ENCODE measurements at places on chromosomes 4 and X.

DNA sequence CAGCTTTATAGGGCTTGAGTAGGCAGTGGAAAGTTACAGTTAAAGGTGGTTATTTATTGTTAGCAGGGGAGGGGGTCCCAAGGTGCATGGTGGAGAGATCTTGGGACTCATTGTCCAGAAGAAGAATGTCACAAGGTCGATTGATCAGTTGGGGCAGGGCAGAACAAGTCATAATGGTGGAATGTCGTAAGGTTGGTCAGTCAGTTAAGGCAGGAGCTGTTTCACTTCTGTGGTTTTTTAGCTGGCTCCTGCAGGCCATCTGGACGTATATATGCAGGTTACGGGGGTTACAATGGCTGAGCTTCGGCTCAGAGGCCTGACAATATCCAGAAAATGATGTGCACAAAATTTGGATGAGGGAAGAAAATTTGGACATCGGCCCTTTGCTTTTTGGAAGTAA lies 7.1 kb downstream of the OFD1 start:
- DNase-seq, result no peak

- DNase-seq, result no peak
Observed at GRCh38 chrX:40103565-40104323, 6.0 kb upstream of the BCOR start.

GRCh38 chr4:34422472-34423175 lies 1821.7 kb downstream of the ARAP2 start:
- no peak for DNase-seq

DNA sequence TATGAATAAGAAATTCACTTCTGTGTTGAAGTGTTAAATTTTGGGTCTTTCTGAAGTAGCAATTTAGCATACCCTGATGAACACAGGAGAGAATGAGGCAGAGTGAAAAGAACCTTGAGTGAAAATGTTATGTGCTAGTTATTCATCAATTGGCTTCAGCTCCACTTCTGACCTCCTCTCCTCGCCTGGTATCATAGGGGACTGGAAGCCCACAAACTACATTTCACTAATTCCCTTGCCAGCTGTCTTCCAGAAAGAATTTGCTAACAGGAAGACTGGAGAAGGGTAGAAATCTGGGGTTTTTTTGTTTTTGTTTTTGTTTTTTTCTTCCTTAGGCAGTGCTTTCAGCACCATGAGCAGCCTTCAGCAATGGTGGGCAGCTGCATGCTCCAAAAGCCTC lies 5.5 kb upstream of the DAPP1 start:
- no peak for DNase-seq

GRCh38 chr4:39037491-39037825 lies 5.2 kb upstream of the TMEM156 start:
- no peak for DNase-seq

GRCh38 chr4:40840985-40841571 lies 91.3 kb downstream of the NSUN7 start:
- peak; percentile 89 for DNase-seq

DNA sequence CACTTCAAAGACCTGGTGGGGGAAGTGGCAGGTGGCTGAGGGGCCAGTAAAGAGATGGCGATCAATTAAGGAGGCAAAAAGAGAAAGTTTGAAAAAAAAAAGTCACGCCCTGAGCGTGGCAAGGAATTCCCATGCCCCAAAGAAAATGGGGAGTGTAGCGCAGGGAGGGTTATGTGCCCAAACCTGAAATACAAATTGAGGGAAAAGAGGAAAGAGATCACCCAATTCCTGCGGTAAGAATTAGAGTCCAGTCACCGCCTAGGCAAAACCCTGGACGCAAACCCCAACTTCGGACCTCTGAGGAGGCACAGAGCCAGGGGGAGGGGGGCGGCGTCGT lies 595 bp downstream of the ENOX2 start:
- no peak for DNase-seq

DNA sequence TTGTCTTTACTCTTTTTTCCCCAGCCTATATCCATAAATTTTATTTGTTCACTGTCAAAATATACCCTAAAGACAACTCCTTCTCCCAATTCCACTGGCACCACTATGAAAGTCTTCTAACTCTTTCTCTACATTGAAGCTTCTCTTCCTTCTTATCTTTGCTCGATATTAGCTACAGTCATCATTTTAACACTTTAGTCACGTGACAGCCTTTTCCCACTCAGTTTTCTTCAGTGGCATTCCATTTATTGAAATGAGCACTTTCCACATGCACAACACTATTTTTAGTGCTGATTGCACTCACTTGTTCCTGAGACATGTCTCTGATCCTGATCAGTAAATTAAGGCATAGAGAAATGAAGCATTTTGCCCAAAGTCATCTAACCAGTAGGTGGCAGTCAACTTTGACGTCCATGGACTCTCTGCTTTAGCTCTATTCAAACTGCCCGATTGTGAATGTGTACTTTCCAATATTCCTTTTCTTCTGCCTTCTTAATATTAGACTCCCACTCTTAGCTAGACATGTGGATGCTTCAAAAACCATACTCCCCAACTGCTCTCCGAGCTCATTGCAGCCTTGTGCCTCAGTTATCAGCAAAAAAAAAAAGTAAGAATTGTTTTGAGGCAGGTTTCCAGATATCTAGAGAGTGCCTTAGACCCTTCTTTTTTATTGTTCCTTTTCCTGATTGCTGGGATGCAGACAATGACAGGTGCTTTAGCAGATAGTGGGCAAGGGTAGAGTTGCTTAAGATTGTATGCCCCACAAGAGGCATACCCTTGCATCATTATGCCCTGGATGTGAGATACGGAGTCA lies 394.4 kb upstream of the ADGRL3 start:
- peak; percentile 63 for DNase-seq

DNA sequence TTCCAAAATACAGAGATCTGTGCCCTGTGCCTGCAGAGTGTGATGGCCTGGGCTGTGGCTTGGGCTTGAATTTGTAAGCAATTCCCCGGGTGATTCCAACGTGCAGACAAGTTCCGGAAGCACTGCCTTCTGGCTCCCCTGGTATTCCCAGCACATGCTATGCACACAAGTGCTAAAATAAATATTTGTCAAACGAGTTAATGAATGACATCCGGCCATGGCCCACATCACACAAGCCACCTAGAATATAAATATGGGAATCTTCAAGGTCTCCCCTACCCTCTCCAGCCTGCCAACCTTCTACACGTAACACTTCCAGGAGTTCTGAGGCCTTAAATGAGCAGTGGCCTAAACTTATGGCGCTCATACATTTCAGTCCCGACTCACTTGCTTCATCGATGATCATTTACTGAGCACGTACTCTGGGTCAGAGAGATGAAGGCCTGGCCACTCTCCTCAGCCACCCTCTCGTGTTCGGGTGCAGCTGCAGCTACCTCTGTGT lies 21.3 kb downstream of the DCTD start:
- no peak for DNase-seq

GRCh38 chr4:2338754-2339457 lies 77.0 kb upstream of the MXD4 start:
- no peak for DNase-seq

DNA sequence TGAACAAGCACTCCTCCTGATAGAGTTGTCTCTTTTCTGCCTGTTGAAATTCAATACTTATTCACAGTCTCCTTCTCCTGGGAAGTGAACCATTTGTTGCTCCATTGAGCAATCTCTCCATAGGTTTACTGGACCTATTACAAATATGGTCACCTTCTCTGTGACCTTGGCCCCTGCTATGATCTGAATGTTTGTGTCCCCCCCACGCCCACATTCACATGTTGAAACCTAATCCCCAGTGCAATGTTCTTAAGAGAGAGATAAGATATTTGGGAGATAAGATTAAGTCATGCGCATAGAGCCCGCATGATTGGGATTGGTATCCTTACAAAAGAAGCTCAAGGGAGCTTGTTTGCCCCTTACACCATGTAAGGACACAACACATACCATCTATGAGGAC lies 54.1 kb upstream of the GABRE start:
- no peak for DNase-seq

- DNase-seq, result no peak
Observed at GRCh38 chrX:133916984-133917722, 68.2 kb downstream of the GPC3 start.

DNA sequence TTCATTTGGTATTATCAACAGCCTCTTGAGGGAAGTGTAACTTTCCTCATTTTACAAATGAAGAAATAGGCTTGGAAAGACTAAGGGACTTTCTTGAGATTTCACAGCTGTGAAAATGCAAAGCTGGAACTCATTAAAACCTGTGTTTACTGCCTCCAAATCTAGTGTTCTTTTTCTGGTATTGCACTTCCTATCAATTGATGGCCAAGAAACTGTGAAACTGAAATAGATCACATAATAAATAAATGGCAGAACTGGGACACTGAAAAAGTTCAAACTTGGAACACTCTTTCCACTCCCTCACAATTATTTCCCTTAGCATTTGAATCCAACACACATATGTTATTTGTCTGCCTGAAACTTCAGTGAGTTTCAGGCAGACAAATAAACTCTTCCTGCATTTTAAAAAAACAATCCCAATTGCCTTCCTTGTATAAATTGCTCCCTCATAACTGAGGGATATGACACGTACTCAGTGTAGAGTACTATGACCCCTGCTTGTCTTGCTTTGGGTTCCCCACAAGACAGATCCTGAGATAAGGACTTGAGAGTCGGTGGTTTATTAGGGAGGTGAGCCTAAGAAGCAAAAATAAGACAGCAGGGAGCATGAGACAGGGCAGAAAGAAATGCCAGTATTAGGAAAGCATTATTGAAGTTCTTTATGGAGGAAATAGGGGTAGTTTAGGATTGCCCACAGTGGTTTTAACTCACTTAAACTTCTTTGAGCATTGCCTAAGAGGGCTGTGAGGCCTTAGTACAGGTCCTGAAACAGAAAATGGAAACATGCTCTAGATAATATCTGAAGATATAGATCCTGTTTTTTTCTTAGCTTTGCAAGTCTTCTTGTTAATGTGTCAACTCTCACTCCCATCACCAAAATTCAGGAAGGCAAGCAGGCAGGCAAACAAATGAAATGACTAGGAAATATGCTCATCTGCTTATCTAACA lies 33.9 kb downstream of the RTL3 start:
- DNase-seq, result no peak

DNA sequence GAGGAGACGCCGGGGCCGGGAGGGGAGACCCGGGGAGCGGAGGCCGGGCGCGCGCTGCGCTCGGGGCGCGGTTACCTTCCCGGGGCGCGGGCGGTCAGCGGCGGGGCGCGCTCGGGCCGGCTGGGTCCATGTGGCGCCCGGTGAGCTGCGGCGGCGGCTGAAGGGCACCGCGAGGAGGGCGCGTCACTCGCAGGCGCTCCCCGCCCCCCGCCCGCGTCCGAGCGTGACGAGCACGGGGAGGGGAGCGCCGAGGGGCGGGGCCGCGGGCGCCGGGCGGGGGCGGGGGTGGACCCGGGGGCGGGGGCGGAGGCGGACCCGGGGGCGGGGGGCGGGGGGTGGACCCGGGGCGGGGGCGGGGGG lies at the start of gene CPLX1:
CPLX1 (minus strand) TSS at position 159 of the 360 bp plus-strand sequence. CDS start 1,607 bp downstream, outside the sequence.
- no peak for DNase-seq

- DNase-seq, result no peak
Observed at GRCh38 chrX:129813662-129814368, 29.9 kb downstream of the ZDHHC9 start.

DNA sequence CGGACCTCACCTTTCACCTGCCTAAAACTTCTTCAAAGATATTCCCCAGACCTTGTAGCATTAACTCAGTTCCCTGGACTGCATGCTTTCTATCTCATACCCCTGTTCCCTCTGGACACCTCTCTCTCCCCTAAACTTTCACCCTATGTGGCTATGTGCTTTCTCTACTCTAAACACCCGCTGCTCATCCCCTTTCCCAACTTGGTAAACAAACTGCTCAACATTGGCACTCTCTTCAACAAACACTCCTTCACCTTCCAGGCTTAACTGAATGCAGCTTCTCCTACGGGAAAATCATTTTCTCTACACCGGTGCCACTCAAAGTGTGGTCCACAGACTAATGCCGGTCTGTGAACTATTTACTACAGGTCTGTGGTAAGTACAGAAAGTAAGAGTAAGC lies 19.9 kb downstream of the PHF8 start:
- DNase-seq, result no peak

All from Karpas-422 (cell line).